ENCODE measurements at places on chromosomes 16 and 17.

DNA sequence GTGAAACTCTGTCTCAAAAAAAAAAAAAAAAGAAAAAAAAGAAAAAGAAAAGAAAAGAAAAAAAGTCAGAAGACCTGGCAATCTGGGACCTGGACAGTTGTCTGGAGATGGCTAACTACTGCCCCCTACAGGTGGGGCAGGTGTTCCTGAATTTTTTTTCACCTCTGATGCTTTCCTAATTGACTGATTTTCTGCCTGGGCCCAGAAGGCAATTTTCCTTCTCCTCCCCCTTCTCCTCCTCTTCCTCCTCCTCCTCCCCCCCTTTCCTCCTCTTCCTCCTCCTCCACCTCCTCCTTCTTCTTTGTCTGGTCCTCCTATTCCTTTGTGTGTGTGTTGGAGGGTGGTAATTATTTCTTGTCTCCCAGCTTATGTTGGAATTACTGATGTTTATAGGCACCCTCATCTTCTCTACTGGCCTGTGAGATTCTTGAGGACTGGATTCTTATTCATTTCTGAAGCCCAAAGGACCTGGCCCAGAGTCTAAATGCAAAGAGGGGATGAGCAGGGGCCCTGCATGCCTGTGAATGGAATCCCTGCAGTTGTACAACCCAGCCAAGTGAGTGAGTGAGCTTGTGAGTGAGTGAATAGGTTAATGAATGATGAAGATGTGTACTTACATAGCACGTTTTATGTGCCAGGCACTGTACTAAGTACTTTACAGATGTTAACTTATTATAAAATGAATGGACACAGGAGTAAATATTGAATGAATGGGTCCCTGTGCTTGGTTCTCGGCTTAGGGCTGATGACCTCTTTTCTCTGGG is 26.9 kb downstream of the IRX5 start:
- DNase-seq = no peak

- no peak for DNase-seq
Measured at GRCh38 chr17:42655528-42655927, 3.6 kb upstream of the TUBG2 start.

- no peak for DNase-seq
Measured at GRCh38 chr16:89266521-89267134, 49.1 kb downstream of the ZNF778 start.

GRCh38 chr17:75872434-75873351 is 5.7 kb downstream of the TRIM47 start:
- DNase-seq = peak; percentile 79

GRCh38 chr16:64238571-64238970 is 883.3 kb downstream of the CDH11 start:
- no peak for DNase-seq

DNA sequence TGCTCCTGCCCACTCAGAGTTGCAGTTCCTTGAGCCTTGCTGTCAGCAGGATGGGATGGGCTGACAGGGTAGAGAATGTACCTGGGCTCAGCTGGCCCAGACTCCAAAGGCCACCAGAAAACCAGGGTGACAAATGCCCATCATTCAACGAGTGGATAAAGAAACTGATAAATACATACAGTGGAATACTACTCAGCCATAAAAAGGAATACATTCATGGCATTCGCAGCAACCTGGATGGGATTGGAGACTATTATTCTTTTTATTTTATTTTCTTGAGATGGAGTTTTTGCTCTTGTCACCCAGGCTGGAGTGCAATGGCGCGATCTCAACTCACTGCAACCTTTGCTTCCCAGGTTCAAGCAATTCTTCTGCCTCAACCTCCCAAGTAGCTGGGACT is 19.9 kb downstream of the SGSM2 start:
- DNase-seq = no peak

- DNase-seq = peak; percentile 37
Measured at GRCh38 chr17:6473128-6473767, 29.0 kb downstream of the PIMREG start.

DNA sequence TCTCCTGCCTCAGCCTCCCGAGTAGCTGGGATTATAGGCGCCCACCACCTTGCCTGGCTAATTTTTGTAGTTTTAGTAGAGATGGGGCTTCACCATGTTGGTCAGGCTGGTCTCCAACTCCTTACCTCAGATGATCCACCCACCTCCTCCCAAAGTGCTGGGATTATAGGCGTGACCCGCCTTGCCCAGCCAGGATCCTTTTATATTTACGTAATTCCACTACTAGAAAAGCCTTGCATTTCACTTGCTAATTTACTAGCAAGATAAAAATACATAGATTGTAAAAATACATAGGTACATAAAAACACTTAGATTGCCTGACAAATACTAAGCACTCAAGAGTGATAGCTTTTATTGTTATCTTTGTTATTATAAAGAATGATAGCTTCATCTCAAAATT is 47.5 kb downstream of the GDPD1 start:
- DNase-seq = no peak

GRCh38 chr16:72876221-72876620 is 171.7 kb downstream of the ZFHX3 start:
- peak; percentile 47 for DNase-seq

DNA sequence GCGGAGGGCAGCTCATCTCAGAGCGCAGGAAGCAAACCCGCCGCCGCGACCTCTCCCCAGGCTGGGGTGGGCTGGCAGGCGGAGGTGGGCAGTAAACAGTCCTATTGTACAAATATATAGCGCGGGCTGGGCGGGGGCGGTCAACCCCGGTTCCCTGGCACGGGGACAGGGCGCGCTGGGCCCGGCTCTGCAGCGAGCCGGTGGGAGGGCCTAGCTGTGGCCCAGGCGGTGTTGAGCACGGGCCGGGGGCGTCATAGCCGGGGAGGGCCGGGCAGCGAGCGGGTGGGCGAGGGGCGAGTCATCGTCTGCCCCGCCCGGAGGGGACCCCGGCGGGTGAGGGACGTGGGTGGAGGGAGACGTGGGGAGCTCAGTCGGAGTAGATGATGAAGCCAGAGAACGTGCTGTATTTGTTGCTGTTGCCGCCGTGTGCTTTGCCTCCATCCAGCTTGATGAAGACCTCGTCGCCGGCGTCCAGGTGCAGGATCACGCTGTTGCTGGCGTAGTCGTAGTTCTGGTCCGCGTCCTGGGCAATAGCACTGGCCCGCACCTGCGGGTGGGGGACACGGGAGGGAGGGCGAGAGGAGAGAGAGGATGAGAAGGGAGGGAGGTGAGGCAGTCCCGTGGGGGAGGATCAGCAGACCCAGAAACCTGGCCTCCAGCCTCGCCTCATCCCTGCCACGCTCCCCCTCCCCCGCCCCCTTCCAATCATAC is 8.1 kb downstream of the C1QL1 start:
- DNase-seq = no peak

DNA sequence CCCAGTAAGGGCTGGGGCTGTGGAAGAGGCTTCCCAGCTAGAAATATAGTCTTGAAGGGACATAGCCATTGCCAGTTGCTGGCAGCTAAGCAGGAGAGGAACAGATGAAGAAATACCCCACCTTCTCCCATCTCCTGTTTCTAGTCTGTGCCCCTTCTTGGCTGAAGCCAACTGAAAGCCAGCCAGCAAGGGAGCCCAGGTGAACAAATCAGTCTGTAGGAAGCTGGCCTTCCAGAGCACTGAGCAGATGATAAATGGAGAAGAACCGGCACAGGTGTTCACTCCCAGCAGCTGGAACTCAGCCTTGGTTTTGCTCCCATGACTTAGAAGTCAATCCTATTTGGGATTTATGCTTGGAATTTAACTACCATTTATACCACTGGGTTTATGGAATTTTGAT is 69.2 kb upstream of the DHX40 start:
- no peak for DNase-seq

GRCh38 chr16:70737377-70738082 is 51.7 kb upstream of the MTSS2 start:
- peak; percentile 92 for DNase-seq

DNA sequence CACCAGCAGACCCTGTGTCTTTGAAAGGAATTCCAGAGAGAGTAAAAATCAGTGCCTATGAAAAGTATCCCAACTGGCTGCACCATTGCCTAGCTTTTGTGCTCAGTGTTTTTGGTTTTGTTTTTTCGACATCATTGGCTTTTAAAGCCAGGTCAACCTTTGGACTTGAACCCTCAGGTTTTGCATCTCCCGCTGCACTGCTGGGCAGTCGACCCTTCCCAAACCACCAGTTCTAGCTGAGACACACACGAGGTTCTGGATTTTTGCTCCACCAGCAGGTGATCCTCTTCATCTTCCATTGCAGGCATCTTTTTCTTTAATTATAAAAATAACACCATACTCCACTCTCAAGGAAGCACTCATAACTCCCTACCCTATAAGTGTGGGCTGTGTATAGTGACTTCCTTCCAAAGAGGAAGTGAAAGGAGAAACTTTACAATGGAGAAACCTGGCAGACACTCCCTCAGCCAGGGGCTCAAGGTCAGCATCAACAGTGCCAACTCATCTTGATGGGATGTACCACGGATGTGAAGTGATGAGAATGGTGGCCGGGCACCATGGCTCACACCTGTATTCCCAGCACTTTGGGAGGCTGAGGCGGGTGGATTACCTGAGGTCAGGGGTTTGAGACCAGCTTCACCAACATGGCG is 57.8 kb downstream of the BMERB1 start:
- no peak for DNase-seq

- DNase-seq = no peak
Measured at GRCh38 chr17:47064684-47065083, 85.6 kb upstream of the RPRML start.

- DNase-seq = no peak
Measured at GRCh38 chr16:69889295-69889964, 61.7 kb upstream of the CLEC18A start.

DNA sequence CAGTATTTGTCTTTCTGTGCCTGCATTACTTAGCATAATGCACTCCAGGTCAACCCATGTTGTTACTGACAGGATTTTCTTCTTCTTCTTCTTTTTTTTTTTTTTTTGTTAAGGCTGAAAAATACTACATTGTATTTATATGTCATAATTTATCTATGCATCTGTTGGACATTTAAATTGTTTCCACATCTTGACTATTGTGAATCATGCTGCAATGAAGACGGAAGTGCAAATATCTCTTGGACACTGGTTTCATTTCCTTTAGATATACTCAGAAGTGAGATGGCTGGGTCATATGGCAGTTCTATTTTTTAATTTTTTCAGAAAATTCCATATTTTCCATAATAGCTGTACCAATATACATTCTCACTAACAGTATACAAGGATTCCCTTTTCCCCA is 272.7 kb upstream of the PMFBP1 start:
- DNase-seq = no peak

GRCh38 chr16:71789136-71789535 is 19.5 kb downstream of the AP1G1 start:
- no peak for DNase-seq

- DNase-seq = no peak
Measured at GRCh38 chr17:9414471-9414870, 161.1 kb downstream of the STX8 start.

DNA sequence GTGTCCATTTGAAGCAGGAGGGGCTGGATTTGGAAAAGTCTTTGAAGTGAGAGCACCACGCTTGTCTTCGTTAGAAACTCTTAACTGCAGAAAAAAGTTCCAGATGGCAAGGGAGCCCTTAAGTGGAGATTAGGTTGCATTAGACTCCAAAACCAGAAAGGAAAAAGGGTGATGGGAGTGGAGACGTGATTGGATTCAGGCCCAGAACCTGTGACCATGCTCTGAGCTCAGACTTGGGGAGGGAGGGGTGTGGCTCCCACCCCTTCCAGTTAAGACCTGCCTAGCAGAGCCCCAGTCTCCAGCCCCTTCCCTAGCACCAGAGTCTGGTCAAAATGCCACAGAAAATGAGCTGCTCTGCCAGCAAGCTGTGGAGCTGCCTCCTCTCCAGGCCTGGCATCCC is 6.4 kb upstream of the LGALS9 start:
- no peak for DNase-seq

DNA sequence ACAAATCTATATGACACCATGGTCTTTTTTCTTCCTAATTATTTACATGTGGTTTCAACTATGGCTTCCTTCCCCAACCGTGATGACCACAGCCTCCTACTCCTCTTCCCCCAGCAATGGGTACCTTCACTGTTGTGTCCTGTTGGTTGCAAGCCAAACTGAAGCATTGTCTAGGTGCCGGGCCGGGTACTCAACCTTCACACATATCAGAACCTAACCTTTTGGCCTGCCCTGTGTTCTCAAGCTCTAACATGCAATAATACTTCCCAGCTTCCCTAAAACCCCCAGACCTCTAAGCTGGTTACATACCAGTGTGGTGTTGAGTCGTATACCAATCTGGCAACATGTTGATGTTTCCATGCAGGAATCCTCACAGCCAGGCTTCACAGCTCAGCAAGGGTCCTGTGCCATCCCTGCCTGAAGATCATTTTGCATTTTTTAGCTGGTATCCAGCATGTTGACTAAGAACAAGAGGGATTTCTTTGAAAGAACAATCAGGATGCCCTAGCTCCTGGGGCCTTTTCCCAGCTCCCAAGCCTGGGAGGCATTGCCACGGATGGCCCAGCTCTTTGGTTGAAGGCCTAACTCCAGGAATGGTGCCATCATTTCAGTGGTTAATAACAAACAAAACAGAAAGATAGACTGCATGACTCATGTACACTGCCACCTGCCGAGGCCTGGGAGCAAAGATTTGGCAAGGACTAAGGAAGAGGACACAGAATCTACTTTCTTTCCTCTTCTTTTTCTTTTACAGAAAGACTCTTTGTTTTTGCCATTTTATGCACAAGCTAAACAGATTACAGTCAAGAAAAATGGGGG is 373.7 kb upstream of the SALL1 start:
- peak; percentile 34 for DNase-seq

DNA sequence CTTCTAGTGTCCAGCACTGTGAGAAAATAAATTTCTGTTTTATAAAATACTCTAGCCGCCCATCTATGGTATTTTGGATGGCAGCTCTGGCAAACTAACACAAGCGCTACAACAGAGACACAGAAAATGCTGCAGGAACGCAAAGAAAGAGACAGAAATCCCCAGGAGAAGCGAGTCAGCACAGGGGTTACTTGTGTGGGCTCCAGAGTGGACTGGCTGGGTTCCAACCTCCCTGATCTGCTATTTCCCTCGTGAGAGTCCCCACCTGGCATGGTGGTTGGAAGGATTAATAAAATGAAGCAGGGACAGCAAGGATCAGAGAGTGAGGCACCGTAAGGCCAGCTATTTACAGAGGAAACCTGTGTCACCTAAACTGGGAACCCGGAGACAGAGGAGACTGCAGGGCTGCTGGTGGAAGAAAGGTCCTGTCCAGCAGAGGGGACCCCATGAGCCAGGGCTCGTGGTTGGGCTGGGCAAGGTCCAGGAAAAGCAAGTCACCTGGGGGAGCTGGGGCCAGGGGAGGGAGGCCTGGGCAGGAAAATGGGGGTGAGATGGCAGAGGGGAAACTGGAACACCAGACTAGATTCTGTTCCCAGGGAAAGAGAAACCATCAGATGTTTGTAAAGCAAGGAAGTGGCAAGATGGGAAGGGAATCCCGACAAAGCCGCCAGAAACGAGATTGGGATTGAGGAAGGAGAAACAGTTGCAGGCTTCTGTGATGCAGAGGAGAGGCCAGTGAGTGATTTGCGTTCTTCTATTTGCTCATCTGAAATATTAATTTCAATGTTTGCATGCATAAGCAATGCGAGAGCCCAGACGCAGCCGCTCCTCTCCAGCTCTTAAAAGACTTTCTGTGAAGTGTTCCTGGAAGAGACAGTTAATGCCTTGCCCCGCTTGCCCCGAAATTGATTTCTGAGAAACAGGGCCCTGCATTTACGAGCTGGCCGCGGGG is 63.0 kb upstream of the TEKT3 start:
- DNase-seq = no peak

GRCh38 chr16:52101246-52101645 is 445.7 kb downstream of the TOX3 start:
- DNase-seq = no peak

GRCh38 chr17:27944546-27945332 is 51.6 kb upstream of the LYRM9 start:
- no peak for DNase-seq
